ENCODE measurements at places on chromosomes 11 and 22. TPM values are rescaled to one million over a fixed set of nuclear protein-coding genes. Genes with fewer than 3 reads are reported as not detected.

OR2AT4 gene
- not detected for total RNA-seq

DBX1 gene
- not detected for total RNA-seq

SPON1 gene
- total RNA-seq: 0.10 TPM

PHOX2A gene
- not detected for total RNA-seq

APOL1 gene
- 8.0 TPM for total RNA-seq
